Retina (tissue), 1 donor: ENCODE measurements at places on chromosomes 16 and 17.

- DNase-seq: no peak
Measured at GRCh38 chr17:32798938-32799337, 78.0 kb downstream of the MYO1D start.

- peak; percentile 58 for DNase-seq
Measured at GRCh38 chr16:81623365-81624102, 155.6 kb upstream of the PLCG2 start.

- peak; percentile 87 for DNase-seq
Measured at GRCh38 chr16:788399-789126, at the start of gene CHTF18. TSS of gene CHTF18 (plus strand) at chr16:788620. CDS start at chr16:788685, 65 bp downstream.

DNA sequence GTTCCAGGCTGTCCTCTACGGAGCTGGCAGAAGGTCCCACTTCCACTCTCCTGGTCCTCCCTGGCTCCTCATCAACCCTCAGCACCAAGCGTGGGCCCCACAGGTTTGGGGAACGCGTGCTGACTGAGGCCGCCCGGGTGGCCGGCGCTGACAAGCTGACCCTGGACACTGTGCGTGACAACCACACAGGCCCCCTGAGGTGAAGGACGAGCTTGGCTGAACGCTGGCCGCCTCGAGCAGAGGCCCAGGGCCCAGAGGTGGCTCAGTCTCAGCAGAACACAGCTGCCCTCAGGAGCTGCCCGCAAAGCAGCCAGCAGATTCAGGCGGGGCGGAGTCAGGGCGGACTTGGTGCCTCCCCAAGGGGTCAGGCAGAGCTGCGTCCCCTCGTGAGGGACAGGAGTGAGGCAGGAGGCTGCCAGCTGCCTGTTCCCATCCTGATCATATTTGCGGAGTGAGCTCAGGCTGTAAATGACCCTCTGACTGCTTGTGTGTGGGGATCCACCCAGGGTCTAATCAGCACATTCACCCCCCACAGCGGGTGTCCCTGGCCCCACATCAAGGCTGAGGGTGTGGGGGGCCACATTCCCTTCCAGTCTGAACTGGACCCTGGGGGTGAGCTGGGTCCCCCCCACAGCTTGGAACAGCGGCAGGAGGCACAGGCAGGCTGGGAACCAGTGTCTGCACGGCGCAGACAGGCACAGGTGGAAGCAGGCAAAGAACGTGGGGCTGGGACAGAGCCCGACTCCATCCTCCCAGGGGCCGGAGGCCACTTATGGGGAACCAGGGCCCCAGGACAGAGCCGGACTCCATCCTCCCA is 105.1 kb upstream of the METRNL start:
- peak; percentile 67 for DNase-seq

DNA sequence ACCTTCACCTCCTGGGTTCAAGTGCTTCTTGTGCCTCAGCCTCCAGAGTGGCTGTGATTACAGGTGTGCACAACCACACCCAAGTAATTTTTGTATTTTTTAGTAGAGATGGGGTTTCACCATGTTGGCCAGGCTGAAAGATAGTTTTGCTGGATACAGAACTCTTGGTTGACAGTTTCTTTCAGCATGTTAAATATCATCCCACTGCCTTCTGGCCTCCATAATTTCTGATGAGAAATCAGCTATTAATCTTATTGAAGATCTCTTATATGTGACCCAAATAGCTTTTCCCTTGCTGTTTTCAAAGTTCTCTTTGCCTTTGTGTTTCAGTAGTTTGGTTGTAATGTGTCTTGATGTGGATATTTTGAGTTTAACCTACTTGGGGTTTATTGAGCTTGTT is 50.3 kb upstream of the BRD7 start:
- DNase-seq: no peak

GRCh38 chr17:50558091-50558490 is 2.4 kb upstream of the CACNA1G start:
- no peak for DNase-seq

DNA sequence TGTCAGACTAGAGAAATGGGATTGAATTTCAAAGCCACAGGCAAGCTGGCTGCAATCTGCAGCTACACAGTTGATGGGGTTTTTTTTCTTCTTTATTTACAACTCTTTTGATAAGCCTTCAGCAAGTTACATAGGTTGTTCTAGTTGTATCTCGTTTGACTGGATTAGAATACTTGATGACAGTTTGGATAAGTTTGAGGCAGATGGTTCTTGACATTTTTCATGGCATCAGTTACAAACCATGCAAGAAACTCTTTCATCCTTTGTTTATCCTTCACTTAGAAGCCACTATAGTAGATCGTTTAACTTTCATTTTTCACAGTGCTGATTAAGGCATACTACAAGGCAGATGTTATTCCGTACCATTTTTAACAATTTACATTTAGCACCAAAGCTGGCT is 238.9 kb downstream of the TOX3 start:
- DNase-seq: peak; percentile 32

DNA sequence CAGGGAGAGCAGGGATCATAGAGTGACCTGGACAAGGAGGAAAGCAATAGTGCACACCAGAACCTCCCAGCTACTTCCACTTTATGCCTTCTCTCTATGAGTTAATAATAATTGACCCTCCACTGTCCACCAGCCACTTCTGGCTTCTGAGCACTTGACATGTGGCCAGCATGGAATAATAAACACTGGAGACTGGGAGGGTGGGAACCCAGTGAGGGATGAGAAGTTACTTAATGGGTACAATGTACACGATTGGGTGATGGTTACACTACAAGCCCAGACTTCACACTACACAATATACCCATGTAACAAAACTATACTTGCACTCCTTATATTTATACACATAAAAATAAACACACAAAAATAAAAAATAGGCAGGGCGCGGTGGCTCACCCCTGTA is 11.4 kb downstream of the CDC42EP4 start:
- no peak for DNase-seq

DNA sequence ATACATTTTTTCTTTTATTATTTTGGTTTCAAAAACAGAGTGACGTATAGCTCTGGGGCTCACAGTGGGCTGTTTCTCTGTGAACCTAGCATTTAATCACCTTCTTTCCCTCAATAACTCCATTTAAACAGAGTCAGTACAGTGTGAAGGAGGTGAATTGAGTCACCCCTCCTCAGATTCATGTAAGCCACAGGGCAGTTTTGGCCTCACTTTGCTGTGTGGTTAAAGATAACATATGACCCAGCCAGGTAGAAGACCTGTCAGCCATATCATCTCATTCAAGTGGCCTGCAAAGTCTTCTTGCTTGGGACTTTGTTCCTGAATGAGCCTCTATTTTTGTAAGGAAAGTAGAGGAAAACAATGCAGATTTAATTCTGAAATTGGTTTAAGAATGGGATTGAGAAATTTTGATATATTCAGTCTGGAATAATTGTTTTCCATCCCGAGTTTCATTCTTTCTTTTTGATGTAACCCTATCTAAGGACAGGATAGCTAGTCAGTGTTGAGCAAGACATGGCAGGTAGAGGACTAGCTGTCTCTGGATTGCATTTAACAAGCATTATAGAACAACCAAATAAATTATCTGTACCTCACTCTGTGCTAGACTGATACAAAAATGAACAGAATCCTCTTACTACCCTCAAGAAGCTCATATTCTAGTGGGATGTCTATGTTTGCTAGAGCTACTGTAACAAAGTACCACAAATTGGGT is 13.1 kb downstream of the MAP2K6 start:
- no peak for DNase-seq

DNA sequence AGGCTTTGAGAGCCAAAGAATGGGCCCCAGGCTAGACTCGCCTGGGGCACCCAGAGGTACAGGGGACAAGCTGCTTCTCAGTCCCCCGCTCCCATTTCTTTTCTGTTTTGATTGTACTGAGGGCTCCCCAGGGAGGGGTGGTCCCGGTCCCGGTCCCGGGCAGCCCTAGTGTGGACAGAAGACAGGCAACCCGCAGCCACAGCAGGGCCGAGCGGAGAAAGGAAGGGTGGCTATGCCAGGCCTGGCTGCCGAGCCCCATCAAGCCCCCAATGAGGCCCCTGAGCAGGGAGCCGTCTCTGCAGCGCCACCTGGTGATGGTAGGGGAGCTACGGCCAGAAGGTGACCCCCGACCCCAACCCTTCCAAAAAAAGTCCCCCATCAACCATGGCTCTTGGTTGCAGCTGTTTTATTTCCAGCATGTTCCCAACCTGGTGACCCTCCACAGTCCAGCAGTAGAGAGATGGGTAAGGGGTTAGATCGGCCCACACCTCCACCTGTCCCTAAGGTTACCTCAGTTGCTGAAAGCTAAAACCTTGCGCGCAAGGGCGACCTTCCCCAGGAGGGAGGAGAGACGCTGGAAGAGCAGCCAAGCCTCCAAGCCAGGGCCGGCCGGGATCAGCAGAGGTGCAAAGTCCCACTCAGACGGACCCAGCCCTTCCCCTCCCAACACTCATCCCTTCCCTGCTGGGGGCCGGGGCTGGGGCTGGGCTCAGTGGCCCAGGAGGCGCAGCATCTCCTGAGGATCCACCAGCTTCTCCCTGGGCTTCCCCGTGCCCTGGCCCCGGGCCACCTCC is 2.6 kb upstream of the GRIN2C start:
- DNase-seq: peak; percentile 87

- no peak for DNase-seq
Measured at GRCh38 chr17:10698096-10698818, 863 bp downstream of the ADPRM start.
